ENCODE measurements at places on chromosomes 1 and 21.
A peak's percentile ranks its signal among the peaks of the same experiment; 100 is the strongest.

DNA sequence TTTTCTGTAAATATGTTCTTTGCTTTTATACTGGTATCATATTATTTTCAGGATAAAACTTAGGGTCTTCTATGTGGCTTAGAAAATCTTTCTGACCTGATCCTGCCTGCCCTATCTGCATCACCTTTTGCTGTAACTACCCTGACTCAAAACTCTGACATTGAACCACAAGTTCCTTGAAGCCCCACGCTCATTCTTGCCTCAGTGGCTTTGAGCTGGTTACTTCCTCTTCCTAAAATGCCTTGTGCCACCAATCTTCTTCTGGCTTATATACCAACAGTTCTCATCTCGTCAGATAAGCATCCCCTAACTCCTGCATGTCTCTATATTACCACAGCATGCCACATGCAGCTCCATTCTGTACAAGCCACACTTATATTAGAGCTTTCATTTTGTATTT is 84.5 kb upstream of the LRRC7 start:
- no peak overlapping the region for H3K4me3 ChIP-seq
- H3K4me1 ChIP-seq = no peaks in the 10 kb centered on the region
- H3K36me3 ChIP-seq = no peaks in the 10 kb centered on the region
- H3K27me3 ChIP-seq = no peaks in the 10 kb centered on the region

DNA sequence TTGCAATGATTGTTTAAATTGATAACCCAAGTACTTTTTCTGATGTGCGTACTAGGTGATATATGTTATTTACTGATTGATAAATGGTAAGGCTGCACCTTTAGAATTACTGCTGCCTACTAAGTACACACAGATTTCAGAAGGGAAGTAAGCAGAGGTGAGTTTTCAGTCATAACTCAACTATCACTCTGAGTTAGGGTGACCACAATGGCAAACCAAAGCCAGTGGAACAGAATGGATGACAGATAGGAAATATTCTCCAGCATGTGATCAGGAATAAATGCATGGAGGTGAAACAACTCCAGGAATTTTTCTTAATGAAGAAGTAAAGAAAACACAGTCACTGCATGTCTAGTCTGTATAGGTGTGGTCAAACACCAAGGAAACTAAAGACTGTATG is 7.5 kb upstream of the KCNJ15 start:
- no peak overlapping the region for H3K4me3 ChIP-seq
- H3K4me1 ChIP-seq = peaks cover 5% of the 10 kb centered on the region
- no peak overlapping the region for H3K27ac ChIP-seq

GRCh38 chr1:76142771-76143540 is 68.4 kb downstream of the ST6GALNAC3 start:
- no peak overlapping the region for H3K27ac ChIP-seq
- H3K27me3 ChIP-seq = peaks cover 17% of the 10 kb centered on the region
- peaks cover 5% of the 10 kb centered on the region for H3K36me3 ChIP-seq
- no peak for DNase-seq
- peaks cover 4% of the 10 kb centered on the region for H3K4me1 ChIP-seq

- peaks cover 9% of the 10 kb centered on the region for H3K4me1 ChIP-seq
- DNase-seq = no peak
- no peak overlapping the region for H3K27ac ChIP-seq
These were observed 39.6 kb downstream of the SDC3 start for GRCh38 chr1:30868833-30869435.

GRCh38 chr1:33465316-33465715 is 7.1 kb upstream of the ZSCAN20 start:
- peaks cover 22% of the 10 kb centered on the region for H3K27me3 ChIP-seq
- H3K27ac ChIP-seq = no peak overlapping the region
- peak overlapping the region; percentile 15 for H3K4me3 ChIP-seq
- peaks cover 5% of the 10 kb centered on the region for H3K4me1 ChIP-seq

- peaks cover 5% of the 10 kb centered on the region for H3K4me1 ChIP-seq
- peak overlapping the region; percentile 34 for H3K27ac ChIP-seq
- H3K4me3 ChIP-seq = no peak overlapping the region
These were observed 25.4 kb downstream of the GADD45A start for GRCh38 chr1:67710417-67710816.

DNA sequence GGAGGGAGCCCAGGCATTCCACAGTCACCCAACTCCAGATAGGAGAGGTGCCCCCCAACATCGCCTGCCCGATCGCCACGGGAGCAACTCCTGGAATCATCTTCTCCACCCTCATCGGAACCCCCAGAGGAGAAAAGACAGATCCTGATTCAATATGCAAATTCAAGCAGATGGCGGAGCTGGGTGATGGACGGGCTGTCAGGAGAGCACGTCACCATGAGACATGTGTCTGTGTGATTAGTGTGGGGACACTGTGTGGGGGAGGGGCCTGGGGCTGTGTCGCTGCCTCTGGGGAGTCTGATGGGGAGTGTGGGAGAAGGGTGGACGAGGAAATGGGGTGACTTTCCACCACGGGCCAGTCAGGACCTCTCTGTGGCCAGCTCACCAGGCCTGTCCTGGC is 90.2 kb upstream of the CSF3R start:
- no peak for DNase-seq
- H3K36me3 ChIP-seq = peaks cover 5% of the 10 kb centered on the region
- peaks cover 15% of the 10 kb centered on the region for H3K4me1 ChIP-seq
- no peak overlapping the region for H3K4me3 ChIP-seq

GRCh38 chr1:24708938-24709337 is 36.3 kb upstream of the CLIC4 start:
- H3K4me1 ChIP-seq = peaks cover 23% of the 10 kb centered on the region
- peaks cover 2% of the 10 kb centered on the region for H3K36me3 ChIP-seq
- no peaks in the 10 kb centered on the region for H3K27me3 ChIP-seq
- no peak overlapping the region for H3K27ac ChIP-seq
